Upper lobe of right lung (tissue), 1 donor: ENCODE measurements at places on chromosomes 5 and 9. TPM values are rescaled to one million over a fixed set of nuclear protein-coding genes. Genes with fewer than 3 reads are reported as not detected.

PAEP gene
- not detected for total RNA-seq

DNA sequence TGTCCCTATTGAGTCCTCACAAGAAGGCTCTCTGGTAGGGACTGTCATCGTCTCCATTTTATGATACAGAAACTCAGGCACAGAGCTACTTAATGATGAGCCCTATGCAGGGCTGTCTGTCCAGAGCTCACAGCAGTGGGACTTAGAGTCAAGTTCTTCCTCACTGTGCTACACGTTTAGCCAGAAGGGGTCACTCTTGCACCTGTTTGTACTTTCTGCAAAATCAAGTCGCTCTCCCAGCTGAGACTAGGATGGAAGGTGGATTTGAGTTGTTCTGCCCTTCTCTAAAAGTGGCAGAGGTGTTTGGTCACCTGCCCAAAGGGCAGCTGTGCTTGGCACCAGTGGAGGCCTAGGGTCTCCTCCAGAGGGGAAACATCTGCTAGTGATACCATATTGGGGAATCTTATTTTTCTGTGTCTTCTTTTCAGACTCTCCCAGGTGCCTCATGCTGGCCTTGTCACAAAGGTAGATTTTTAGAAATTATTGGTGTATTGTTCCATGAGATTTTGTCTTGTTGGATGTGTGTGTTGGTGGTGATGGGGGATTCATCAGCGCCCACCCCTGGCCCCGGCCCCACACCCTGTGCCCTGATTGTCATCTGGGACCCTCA is 104.2 kb downstream of the PPARGC1B start:
- no peak for DNase-seq

IL4 gene
- not detected for total RNA-seq

- DNase-seq = peak; percentile 49
Observed at GRCh38 chr9:134222018-134222573, 57.7 kb upstream of the RNU6ATAC start.
